Activated T-cell treated with anti-CD3 and anti-CD28 coated beads, Interleukin-2, amount 50 U/mL, for 24 hours (primary cell): ENCODE measurements at places on chromosomes 1 and 21.

DNA sequence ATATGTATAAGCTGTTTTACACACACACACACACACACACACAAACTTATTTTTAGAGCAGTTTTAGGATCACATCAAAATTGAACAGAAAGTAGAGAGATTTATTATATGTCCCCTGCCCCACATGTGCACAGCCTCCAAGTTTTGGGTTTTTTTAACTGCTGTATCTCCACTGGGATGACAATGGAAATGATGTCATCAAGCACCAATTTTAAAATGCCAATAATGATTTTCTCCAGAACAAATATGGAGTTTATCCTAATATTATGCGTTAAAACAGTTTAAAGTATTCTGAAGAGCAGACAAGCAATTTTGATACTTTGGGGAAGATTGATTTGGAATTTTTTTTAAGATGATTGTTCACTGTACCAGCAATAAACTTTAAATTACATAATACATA, 56.7 kb downstream of the GFI1 start:
- no peak for DNase-seq

- DNase-seq = no peak
These were observed 100.1 kb downstream of the ATF6 start for GRCh38 chr1:161866241-161866640.

- peak; percentile 25 for DNase-seq
These were observed 28.2 kb downstream of the BATF3 start for GRCh38 chr1:212671342-212672031.

GRCh38 chr21:46307625-46308024, 16.0 kb downstream of the C21orf58 start:
- no peak for DNase-seq

- no peak for DNase-seq
These were observed 47.9 kb downstream of the NPHP4 start for GRCh38 chr1:5944154-5944842.

DNA sequence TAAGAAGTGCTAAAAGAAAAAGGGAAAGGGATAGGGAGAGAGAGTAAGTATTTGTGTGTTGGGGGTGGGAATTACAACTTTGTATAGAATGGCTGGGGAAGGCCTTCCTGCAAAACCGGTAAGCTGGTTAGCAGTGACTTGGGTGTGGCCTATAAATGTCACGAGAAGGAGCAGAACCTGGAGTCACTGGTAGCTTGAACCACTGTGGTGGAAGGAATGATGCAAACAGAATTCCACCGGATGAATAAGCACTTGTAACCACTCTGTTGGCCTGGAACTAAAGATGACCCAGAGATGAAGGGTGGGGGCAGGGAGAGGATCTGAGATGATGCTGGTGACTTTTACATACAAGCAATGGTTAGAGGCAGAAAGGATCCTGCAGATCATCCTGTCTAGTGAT, 8.9 kb downstream of the XKR8 start:
- DNase-seq = peak; percentile 2

- no peak for DNase-seq
These were observed 36.4 kb downstream of the DNM3 start for GRCh38 chr1:171877701-171878100.

- no peak for DNase-seq
These were observed 98.5 kb upstream of the RUNX3 start for GRCh38 chr1:25028587-25028906.

DNA sequence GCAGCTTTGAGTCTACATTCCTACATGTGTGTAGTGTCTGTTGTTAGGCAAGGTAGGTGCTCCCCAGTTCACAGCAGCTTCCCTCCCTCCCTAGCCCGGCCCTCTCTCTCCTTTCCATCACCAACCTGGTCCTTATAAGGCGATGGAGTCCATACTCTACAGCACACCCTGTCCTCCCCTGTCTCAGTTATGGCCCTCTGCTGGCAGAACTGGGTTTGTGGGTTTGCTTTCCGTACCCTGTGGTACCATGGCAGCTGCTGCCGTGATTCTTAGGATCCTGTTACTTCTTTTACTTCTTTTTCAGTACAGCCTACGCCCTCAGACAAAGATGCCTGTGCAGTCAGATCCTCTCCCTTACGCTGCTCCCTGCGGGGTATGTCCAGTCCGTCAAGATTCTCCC, 31.7 kb downstream of the AK5 start:
- DNase-seq = peak; percentile 46

DNA sequence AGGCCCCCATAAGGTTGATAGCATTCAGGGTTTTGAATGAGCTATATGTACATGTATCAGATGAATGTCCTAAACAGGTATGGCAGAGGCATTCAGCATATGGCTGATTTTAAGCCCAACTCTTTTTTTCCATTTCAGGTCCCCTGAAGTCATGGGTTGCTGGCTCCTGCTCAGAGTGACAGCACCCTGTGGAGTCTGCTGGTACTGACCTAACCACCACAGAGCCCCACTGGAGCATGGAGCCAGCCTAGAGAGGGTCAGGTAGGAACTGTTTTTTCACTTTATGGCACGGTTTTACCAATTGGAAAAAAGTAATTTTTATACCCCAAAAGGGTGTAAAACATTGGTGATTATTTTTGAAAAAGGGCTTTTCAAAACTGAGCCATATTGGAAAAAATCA, 82.5 kb upstream of the MPC2 start:
- no peak for DNase-seq

- DNase-seq = no peak
These were observed 10.4 kb downstream of the RNF19B start for GRCh38 chr1:32954168-32954567.
